Activated CD8-positive, alpha-beta memory T cell treated with anti-CD3 and anti-CD28 coated beads for 1 hour (primary cell): ENCODE measurements at places on chromosomes 6 and 20.

DNA sequence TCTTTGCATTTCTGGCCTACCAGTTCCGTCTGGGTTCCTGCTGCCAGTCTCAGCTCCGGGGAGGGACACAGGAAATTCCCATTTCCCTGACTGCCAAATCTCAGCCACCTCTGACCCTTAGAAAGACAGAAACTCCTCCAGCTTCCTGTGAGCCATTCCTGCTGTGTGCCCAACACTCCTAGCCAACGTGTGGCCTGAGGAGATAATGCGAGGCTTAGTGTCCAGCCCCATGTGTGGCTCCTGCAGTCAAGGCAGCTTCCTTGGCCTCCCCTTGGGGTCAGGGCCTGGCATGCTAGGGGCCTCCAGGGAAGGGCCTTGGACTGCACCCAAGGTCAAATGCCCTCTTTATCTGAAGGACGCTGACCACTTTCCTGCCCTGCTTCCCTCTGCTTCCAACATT, 45.1 kb downstream of the MAFB start:
- DNase-seq: no peak

DNA sequence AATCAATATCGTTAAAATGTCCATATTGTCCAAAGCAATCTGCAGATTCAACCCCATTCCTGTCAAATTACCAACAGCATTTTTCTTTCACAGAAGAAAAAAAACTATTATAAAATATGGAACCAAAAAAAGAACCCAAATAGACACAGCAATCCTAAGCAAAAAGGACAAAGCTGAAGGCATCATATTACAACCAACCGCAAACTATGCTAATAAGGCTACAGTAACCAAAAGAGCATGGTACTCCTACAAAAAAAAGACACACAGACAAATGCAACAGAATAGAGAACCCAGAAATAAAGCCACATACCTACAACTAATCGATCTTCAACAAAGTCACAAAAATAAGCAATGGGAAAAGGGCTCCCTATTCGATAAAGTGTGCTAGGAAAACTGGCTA, 49.2 kb downstream of the RNGTT start:
- no peak for DNase-seq

DNA sequence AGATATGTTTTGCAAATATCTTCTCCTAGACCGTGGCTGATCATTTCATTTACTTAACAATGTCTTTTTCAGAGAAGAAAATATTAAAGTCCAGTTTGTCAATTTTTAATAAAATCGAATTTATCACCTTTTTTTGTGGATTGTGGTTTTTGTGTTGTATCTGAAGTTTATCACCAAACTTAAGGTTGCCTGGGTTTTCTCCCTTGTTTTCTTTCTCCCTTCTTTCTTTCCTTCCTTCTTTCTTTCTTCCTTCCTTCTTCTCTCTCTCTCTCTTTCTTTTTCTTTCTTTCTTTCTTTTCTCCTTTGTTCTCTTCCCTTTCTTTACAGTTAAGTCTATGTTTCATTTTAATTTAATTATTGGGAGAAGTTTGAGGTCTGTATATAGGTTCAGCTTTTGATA, 68.7 kb downstream of the RNF182 start:
- no peak for DNase-seq

DNA sequence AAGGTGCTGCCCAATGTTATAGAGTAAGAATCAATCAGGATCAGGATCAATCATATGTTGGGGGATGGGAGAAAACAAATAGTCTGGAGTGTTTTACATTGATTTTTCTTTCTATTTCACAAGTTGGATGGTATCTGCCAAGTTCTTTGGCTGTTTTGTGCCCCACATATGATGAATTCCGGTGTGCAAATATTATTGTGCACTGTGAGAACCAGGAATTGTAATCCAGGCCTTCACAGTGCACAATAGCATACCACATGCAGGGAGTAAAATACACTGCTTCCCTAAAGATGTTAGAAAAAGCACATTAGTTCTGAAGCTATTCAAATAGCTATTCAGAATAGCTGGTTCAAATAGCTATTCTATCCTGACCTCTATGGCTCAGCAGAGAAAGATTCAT, 133.7 kb downstream of the LCA5 start:
- DNase-seq: no peak

DNA sequence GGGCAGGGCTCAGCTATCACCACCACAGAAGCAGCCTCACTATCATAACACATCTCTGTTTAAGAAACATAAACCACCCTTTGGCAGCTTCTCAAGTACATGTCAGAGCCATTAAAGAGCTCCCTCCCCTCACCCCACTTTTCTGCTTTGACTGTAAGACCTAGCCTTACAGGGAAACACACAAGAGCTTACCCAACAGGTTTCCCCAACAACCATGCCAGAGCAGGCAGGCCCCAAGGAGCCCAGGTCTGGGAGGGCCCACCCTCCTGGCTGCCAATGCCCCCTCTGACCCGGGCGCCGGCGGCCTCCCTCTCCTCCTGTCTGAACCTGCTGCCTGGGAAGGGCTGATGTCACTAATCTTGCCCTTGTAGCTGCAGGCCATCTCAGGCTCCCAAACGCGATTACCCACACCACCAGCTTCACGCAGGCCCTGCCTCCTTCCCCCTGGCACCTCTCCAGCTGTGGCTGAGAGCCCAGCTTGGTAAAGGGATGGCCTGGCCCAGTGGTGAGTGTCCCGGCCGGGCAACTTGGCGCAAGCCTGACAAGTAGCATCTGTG, 402.0 kb downstream of the MAFB start:
- DNase-seq: no peak

DNA sequence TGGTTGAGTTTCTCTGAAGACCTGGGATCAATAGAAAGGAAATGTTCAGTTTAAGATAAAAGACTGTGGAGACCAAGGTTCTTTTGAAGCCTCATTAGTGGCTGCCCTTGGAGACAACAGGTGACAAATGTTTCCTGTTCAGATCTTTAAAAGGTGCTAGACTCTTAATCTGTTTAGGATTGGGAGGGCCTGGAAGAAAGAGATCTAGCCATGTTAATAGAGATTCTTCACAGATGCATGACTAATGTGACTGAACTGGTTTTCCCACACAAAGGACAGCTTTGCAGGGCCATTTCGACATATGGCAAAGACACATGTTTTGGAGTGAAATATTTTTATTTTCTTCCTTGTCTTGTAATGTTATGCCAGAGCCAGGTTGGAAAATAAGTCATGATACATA, 82.2 kb downstream of the WDR27 start:
- no peak for DNase-seq

GRCh38 chr6:106168097-106168888, 82.2 kb downstream of the PRDM1 start:
- DNase-seq: no peak

DNA sequence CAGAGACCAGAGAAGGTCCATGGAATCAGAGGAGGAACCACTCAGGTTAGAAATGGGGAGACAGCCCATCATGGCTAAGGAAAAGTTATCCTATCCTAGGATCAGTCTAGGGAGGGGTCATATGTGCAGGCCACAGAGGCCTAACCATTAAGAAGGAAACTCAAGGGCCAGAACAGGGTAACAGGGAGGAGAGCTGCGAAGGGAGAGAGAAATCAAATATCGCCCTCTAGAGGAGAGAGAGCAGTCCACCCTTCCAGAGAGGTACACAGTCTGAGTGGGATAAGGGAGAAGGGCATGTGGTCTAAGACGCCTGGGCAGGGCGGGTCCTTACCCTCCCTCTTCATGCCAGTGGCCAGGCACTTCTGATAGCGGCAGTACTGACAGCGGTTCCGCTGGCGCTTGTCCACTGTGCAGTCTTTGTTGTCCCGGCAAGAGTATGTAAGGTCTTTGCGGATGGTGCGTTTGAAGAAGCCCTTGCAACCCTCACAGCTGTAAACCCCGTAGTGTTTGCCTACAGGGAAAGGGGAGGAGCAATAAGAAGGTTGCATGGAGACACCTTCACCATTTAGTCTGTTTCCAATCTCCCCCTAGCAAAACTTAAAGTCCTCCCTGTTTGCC, 2.9 kb downstream of the RXRB start:
- DNase-seq: no peak

GRCh38 chr6:44829836-44830235, 442.3 kb downstream of the CDC5L start:
- no peak for DNase-seq

- no peak for DNase-seq
Measured at GRCh38 chr6:45822246-45822812, 193.3 kb downstream of the CLIC5 start.

DNA sequence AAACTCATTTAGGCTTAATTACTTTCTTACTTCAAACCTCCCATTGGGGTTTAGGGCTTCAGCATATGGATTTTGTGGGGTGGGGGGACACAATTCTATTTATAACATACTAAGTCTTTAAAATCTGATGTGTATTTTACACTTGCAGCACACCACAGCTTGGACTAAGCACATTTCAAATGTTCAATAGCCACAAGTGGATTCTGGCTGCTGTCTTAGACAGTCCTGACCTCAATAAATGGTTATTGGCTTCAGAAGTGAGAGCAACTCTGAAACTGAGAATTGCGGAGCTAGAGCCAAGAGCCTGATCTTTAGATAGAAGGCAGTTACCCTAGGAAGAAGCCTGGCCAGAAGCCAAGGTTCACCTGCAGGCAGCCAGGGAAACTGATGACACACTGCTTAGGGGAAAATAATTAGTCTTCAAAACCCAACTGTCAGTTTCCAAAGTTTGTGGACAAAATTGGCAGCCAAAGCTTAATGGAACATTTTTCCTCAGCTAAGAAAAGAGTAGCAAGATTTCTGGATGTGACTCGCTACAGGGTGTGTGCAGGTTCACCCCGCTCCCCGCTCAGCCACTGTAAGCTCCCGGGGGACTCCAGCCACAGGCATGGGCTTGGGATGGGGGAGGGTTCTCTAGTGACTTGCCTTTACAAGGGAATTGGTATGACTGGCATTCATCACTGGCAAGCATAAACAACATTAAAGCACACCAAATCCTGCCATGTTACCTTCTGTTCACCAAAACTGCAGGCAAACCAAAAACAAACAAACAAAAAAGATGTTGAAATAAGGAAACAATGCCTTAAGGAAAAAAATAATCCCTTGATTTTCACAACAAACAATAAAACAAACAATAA, 219.8 kb downstream of the TFAP2A start:
- DNase-seq: no peak

DNA sequence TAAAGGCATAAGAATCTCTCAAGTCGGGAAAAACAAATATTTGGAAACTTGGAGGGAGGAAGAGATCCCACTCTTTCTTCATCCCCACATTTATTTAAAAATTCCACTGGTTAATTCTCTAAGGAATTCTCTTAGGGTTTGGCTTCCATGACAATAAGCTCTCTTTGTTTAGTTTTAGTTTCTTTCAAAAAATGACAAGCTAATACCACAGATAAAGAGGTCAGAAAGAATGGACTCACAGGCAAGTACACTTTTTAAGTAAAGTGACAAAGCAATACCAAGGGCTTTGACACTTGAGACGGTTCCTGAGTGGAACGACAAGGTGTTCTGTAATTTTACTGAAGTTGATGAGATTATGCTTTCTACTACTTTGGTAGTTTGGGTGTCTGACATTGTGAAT, 872.1 kb downstream of the PHF3 start:
- no peak for DNase-seq

- DNase-seq: no peak
Measured at GRCh38 chr6:170166511-170167122, 124.3 kb downstream of the DLL1 start.

DNA sequence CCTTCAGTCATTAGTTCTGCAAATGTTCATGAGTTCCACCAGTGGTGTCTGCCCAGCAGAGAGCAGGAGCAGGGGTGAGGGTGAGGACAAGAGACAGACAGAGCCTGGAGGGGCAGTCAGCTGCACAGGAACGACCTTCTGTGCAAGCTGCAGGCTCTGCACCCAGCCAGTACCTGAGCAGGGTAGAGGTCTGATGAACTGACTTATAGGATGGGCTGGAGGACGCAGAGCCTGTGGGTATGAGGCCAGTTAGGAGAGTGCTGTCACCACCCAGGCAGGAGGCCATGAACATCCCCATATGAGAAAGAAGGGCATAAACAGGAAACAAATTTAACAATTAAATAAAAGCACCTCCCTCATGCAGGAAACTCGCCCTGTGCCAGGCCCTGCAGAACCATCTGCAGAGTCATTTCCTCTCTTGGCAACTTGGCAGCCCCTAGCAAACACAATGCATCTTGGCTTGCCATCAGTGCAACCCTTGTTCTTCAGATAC, 17.9 kb downstream of the C6orf15 start:
- no peak for DNase-seq

DNA sequence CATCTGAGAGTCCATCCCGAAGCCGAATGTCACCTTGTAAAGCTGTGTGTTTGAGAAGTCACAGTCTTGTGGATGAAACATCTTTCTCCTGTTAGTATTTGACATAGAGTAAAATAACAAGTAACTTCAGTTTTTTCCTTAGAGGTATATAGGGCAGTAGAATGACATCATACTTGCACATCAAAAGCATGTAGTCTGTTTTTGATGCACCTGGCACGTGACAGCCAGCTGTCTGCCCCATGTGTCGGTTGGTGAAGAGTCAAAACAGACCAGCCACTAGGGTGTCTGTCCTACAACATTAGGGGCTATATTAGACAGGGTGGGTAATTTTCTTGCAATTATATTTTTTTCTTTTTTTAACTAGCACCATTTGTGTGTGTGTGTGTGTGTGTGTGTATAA, 70.2 kb downstream of the SNX9 start:
- peak; percentile 17 for DNase-seq

- no peak for DNase-seq
Measured at GRCh38 chr20:44028003-44028730, 113.5 kb downstream of the TOX2 start.

DNA sequence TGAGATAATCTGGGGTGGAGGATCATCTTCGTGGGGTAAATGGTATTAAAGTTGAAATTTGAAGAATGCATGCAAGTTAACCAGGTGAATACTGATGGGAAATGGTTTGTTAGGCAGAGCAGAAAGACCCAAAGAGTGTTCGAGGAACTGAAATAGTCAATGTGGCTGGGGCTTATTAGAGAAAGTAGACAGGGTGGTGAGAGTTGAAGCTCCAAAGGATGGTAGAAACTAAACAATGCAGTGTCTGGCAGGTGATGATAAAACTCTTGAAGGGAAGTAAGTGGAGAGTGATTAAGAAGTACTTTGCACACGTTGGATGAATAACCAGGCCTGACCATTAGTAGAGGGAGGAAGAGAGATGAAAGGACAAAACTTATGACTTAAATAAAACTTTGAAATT, 39.8 kb upstream of the CENPW start:
- no peak for DNase-seq

- no peak for DNase-seq
Measured at GRCh38 chr20:43831481-43832065, 83.1 kb upstream of the TOX2 start.

DNA sequence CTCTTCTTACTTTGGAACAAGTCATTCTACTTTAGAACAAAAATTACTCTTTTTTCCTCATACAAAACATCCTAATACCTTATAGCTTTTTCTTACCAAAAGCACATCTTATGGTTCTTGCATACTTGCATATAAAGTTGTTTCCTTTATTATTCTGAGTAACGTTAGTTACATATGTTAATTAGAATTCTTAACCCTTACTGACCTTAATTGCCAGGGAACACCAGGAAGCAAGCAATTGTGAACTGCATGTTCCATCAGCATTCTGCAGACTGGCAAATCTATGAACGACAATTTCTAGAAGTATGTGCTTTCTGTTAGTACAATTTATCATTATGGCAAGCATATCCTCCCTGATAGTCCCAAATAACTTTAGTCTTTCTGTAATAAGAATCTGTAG, 831.0 kb downstream of the C6orf118 start:
- DNase-seq: no peak
